ENCODE measurements at places on chromosomes 7 and 10.

- DNase-seq = no peak
These were observed 66.4 kb downstream of the ZNF503 start for GRCh38 chr10:75335191-75335590.

GRCh38 chr7:76514926-76515771, 4.8 kb downstream of the UPK3B start:
- DNase-seq = no peak

DNA sequence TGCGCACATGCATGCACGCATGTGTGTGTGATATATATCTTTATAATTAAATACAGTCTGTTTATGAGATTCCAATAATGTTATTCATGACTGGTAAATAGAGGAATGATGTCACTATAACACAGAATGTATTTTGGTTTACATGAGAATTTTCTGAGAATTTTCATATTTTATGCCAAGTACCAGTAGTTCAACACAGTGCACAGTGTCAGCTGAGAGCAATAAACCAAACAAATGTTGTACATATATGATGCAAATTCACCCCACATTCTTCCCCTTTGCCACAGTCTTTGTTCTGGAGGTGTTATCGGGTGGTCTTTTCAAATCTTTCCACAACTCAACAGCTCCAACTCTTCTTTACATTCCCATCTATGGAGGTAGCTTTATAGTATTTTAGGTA, 462.2 kb upstream of the GRM3 start:
- DNase-seq = no peak

DNA sequence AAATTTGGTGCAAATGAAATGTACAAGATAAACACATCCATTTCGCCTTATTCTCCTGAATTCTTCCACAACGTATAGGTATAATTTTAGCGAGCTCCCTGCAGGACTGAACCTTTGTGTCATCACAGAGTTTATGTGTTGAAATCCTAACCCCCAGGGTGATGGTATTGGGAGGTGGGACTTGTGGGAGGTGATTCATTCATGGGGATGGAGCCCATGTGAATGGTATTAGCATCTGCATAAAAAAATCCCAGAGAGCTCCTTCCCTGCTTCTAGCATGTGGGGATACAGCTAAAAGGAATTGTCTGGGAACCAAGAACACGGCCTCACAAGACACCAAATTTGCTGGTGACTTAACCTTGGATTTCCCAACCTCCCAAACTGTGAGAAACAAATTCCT, 741.4 kb upstream of the VSTM2A start:
- no peak for DNase-seq

GRCh38 chr7:1883031-1883761, 213.1 kb downstream of the ELFN1 start:
- peak; percentile 96 for DNase-seq

- no peak for DNase-seq
These were observed 20.3 kb upstream of the PRKAG2 start for GRCh38 chr7:151897161-151897731.

DNA sequence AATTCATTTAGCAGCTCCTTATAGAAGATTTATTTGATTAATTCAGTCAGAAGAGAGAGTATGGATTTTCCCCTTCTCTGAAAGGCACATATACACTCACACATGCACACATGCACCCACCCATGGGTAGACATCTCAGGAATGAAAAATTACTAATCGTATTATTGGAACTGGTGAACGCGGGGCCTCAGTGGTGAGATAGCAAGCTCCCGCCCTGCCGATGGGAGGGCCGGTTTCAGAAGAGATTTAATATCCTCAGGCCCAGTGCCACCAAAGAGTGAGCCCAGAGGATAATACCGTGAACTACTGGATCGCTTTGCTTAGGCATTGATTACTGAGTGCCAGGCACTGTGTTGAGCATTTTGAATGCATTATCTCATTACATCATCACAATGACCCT, 38.0 kb upstream of the EMX2 start:
- DNase-seq = no peak

DNA sequence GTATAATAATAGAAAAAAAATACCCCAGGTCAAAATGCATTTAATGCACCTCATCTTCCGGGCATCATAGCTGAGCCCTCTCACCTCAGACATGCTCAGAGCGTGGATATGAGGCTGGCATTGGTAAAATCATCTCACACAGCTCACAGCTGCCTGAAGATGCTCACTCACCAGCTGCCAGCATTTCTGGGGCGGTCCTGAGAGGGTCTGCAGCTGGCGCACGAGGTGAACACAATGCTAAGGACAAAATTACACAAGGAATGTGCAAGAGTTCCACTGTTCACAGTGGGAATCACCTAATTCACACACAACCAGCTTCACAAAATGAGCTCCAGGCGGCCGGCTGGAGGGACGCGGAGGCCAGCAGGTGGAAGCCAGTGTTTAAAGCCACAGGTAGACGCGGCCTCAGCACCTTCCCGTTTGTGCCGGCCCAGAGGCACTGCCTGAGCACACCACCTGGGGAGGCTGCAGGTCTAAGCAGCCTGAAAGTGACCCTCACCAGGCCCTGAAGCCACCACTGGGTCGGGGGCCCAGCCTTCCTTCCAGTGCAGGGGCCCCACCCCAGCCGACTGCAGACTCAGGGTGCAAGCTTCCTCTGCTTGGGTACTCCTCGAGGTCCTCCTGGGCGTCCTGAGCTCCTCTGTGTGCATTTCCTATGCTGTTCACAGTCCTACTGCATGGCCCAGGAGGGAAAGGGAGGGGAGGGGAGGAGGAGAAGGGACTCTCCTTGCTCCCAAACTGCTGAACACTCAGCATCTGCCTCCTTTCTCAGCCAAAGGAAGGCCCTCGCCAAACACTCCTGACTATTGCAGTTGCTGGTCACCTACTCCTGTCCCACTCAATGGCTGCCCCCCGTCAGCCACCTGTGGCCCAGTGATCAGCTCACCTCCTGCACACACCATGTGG, 61.2 kb upstream of the FAM20C start:
- DNase-seq = no peak

DNA sequence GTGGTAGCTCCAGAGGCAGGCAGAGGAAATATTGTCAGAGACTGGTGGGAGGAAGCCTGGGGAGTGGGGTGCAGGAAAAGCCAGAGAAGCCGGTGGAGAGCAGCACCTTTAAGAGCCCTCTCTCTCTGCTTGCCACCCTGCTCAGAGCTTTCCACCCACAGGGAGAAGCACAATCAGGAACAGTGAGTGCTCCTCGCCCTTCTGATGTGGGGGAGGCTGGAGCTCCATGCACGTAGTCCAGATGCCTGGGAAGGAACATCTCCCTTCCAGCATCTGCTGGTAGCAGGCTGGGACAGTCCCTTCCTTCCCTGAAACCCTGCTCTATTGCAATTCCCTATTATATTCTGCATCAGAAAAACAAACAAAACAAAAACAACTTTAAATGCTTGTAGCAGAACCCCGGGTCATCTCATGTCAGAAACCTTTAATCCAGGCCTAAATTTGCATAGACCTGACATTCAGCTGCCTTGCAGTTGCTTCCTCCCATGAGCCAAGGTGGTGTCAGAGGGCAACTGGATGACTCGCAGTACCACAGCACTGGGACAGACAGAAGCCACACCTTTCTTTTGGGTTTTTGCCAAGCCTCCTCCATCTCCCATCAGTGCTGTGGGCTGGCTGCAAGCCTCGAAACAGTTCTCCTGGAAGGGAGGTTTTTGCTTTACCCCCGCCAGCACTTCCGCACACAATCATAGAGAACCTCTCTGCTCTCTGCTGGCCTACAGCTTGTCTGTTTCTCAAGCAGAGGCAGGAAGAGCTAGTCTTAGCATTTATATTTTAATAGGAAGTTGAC, 13.1 kb downstream of the AVPI1 start:
- peak; percentile 86 for DNase-seq

DNA sequence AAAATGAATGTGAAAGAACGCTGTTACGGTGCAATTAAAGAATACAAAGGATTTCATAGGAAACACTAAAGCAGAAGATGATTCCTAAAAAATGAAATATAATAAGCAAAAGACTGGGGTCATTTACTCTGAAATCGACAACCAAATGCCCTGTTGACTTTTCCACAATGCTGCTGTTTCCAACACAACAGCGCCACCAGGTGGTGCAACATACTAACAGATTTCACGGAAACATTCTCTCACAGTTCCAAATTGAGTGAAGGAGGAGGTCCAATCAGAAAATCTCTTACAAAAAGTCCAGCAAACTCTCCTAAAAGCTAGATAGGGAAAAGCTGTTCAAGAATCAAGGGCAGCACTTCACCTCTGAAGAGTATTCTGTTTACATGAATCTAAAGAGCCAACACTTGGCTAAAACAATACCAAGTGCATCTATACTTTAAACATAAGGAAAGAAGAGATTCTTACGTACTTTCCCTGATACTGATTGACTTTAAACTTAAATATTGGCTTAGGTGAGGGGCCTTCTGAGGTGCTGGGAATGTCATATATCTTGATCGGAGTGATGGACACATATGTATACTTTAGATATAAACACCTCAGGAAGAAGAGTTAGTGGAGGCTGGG, 55.9 kb downstream of the UPF2 start:
- DNase-seq = peak; percentile 80

GRCh38 chr10:19876570-19876969, 60.3 kb downstream of the PLXDC2 start:
- peak; percentile 3 for DNase-seq

- no peak for DNase-seq
These were observed 191.3 kb upstream of the RHOBTB1 start for GRCh38 chr10:61135276-61135721.

DNA sequence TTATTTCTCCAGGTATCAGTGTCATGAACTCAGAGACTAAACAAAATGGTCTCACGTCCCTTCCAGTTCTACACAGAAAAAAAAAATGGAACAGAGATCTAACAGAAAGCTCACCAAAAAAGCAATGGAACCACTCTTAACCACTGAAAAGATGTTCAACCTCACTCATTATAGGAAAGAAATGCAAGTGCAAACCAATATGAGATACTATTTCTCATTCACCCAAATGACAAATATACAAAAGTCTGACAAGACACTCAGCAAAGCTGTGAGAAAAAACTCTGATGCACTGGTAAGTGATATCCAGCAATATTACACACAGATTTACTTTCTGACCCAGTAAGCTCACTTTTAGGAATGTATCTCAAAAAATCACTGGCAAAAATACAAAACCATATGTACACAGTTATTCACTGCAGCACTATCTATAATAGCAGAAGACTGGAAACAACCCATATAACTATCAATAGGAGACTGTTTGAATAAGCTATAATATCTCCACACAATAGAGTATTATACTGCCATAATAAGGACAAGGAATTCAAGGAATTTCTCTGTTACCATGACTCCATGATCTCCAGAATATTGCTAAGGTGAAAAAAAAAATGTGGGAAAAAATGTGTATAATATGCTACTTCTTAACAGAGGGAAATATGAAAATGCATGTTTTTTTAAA, 36.6 kb downstream of the ABI1 start:
- DNase-seq = no peak

DNA sequence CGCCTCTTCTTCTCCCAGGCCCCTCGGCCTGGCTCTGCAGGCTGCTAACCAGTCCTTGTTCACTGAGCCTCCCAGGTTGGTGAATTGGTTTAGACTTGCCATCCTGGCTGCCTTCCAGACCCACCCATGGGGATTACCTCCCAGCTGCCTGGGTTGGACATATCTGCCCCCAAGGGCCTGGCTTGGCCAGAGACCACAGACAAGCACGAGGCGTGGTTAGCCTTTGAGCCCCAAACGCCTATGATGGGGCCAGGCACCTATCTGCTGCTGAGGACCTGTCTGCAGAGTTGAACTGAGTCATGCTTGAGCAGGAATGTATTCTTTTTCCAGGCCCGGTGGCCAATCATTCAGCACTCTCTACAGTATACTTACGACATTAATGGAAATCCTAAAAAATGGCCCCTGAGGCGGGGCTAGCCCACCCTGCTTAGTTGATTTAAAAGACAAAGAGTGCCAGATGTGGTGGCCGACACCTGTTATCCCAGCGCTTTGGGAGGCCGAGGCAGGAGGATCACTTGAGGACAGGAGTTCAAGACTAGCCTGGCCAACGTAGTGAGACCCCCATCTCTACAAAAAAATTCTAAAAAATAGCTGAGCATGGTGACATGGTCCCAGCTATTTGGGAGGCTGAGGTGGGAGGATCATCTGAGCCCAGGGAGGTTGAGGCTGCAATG, 361.5 kb downstream of the FRMD4A start:
- no peak for DNase-seq

DNA sequence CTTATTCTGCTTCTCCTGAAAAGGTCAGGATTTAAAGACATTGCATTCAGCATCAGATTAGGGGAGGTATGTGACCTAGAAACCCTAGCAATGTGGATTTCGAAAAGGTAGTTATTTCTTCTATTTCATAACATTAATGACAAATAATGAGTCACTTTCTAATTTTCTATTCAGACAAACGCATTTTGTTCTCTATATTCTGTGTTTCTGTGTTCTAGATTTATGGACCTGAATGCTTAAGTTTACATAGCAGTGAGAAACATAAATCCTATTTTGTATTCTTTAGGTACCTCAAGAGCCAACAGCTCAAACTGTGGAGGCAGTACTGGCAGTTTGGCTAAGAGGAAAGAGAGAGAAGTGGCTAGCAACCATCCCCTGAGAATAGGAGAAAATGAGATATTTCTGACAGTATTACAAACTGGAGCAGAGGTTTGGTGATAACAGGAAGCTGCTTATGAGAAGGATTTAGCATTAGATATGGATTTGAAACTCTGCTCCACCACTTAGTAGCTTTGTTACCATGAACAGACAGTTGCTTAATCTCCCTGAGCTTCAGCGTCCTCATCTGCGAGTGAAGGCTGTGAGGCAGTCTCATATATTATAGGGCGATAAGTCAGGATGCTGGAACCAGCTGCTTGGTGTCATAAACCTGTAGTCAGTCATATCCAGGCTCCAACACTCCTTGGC, 28.2 kb downstream of the CDK14 start:
- DNase-seq = no peak

DNA sequence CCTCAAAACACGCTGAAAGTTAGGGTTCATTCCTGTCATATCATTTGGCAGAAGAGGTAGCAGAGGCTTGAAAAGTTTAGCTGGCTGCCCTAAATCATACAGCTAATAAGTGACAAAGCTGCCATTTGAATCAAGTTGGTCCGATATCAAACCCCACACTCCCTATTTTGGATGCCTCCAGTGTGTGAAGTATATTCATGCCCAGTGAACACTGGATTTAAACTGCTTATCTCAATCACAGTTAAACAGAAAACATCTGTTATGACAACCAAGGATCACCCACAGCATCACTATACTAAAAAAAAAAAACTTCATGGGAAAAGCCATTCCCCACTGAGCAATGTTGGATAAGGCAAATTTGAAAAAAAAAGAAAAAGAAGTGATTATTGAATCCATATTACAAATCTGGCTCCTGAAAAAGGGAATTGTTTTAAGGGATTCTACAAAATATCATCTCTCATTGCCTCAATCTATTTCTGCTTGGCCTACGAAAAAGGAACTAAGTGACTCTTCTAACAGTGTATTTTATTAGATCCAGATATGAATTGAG, 48.3 kb downstream of the ABCB1 start:
- DNase-seq = no peak

- no peak for DNase-seq
These were observed 284.3 kb downstream of the PARD3 start for GRCh38 chr10:34530778-34531177.

DNA sequence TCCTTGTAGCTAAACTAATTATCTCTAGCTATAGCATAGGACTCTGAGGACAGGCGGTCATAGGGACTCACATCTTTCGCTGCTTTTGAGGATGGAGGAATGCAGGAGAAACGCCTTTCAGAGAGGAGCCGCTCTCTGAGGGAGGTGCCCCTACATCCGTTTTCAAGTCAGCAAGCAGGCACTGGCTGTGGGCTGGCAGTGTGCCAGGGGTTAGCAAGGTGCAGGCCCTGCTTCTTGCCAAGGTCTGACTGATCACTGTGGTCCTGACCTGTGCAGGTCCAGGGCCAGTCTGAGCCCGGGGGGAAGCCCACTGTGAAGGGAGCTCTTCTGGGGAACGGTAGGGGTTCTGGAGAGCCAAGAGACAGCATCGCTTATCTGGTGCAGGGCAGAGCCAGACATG, 89.4 kb downstream of the SH3PXD2A start:
- peak; percentile 66 for DNase-seq

Data from ACHN (cell line).